ENCODE measurements at places on chromosomes 2 and 18. TPM values are rescaled to one million over a fixed set of nuclear protein-coding genes. Genes with fewer than 3 reads are reported as not detected.

GRCh38 chr18:24968238-24968775 is 383.7 kb downstream of the ZNF521 start:
- no peak overlapping the region for H3K27ac ChIP-seq
- no peak for DNase-seq
- H3K36me3 ChIP-seq: no peaks in the 10 kb centered on the region
- H3K4me3 ChIP-seq: no peak overlapping the region
- peaks cover 17% of the 10 kb centered on the region for H3K4me1 ChIP-seq

DNA sequence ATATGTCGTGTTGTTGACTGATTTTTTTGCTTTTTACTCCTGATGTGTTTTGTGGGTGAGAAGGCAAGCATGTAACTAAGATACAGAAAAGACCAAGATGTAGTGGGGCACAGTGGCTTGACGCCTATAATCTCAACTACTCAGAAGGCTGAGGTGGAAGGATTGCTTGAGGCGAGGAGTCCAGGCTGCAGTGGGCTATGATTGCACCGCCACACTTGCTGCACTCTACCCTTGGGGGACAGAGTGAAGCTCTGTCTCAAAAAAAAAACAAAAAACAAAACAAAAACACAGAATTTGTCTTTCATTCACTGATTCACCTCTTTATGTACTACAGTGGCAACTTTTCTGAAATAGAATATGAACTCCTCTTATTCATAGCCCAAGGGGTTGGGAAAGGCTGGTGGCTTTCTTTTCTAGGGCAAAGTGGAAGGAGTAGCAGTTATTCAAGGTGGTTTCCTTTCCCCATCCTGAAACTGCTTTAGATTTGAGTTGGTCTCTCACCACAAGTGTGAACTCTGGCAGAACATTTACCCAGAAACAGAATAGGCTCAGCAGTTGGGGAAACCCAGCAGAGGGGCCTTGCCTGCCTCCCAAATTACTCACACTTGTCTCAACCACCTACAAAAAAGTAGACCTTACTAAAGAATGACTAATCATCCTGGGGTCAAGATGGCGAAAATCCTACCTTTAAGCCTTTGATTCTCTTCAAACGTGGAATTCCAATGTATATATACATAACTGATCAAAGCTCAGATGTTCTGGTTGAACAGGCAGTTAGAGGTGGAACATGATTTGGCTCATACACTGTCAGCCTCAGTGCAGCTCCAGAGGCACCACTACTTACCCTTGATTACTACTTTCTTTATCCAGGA is 6.5 kb downstream of the TANK start:
- peaks cover 93% of the 10 kb centered on the region for H3K4me1 ChIP-seq
- H3K4me3 ChIP-seq: peak overlapping the region; percentile 64
- peaks cover 42% of the 10 kb centered on the region for H3K36me3 ChIP-seq
- H3K27me3 ChIP-seq: no peaks in the 10 kb centered on the region
- no peak for DNase-seq

GRCh38 chr2:144362401-144362800 is 157.5 kb downstream of the ZEB2 start:
- DNase-seq: no peak
- H3K4me1 ChIP-seq: peaks cover 21% of the 10 kb centered on the region
- H3K27me3 ChIP-seq: no peaks in the 10 kb centered on the region
- H3K27ac ChIP-seq: no peak overlapping the region

DNA sequence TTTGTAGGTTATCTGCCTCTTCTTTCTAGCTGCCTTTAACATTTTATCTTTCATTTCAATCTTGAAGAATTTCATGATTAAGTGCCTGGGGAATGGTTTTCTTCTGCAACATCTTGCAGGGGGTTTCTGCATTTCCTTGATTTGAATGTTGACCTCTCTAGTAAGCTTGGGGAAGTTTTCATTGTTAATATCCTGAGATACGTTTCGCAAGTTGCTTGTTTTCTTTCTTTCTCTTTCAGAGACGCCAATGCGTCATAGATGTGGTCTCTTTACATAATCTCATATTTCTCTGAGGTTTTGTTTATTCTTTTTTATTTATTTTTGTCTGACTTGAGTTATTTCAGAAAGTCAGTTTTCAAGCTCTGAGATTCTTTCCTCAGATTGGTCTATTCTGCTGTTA is 225.7 kb downstream of the XIRP2 start:
- H3K27ac ChIP-seq: no peak overlapping the region
- no peaks in the 10 kb centered on the region for H3K36me3 ChIP-seq
- no peaks in the 10 kb centered on the region for H3K27me3 ChIP-seq
- DNase-seq: no peak

DNA sequence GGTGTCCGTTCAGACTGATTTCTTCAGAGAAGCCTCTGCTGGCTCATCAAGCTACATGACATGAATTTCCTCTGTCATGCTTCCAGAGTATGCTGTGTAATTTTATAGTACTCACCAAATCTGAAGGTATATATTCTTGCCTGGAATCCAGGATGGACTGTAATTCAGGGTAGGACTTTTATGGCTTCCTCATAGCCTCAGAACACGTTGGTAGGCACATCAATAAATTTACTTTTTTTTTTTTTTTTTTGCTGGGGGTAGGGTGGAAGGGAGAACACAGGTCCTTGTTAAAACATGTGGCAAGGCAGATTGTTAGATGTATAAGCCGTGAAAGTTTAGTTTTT is 34.4 kb downstream of the MTA3 start:
- no peak overlapping the region for H3K27ac ChIP-seq
- H3K4me1 ChIP-seq: peaks cover 30% of the 10 kb centered on the region
- DNase-seq: no peak
- no peaks in the 10 kb centered on the region for H3K36me3 ChIP-seq

- no peak overlapping the region for H3K27ac ChIP-seq
- peaks cover 78% of the 10 kb centered on the region for H3K36me3 ChIP-seq
- no peaks in the 10 kb centered on the region for H3K4me1 ChIP-seq
- no peak for DNase-seq
- H3K27me3 ChIP-seq: no peaks in the 10 kb centered on the region
Observed at GRCh38 chr2:121505986-121506586, 24.6 kb upstream of the RNU4ATAC start.

The CIB4 gene
- total RNA-seq: not detected

The WNT6 gene
- 0.89 TPM for total RNA-seq

DNA sequence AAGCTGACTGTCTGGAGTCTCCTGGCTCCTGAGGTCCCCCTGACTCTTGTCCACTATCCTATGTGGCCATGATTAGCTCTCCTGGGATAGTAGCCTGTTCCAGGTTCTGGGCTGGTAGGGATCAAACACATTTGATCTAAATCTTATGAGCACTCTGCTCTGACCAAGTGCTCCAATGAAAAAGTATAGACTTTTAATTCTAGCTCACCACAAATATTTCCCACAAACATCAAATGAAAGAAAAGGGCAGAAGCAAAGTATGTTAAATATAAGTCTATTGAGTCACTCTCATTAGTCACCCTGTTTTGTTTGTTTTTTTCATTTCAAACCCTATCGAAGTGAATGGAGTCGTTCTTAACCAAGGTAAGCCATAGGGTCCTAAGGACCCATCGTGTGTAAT is 39.7 kb upstream of the NEDD4L start:
- no peaks in the 10 kb centered on the region for H3K36me3 ChIP-seq
- no peak overlapping the region for H3K4me3 ChIP-seq
- H3K27me3 ChIP-seq: peaks cover 25% of the 10 kb centered on the region
- DNase-seq: no peak
- H3K4me1 ChIP-seq: no peaks in the 10 kb centered on the region

DNA sequence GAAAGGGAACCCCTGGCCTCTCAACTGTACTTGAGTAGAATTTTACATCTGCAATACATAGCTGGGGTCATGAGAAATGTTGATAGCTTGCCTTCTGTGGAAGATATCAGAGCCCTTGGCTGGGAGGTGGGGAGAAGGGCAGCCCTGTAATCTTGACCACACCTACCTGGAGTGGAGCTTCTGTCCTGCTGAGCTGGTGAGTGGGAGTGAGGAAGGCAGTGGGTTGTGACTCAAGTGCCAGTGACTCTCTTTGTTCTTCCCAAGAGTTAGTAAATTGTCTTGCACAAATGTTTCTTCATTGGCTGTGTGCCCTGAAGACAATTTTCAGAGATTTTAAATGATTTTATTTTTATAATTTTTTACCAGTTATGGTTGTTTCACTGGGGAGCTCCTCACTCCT is 277.3 kb downstream of the MBD5 start:
- DNase-seq: no peak
- no peak overlapping the region for H3K4me3 ChIP-seq
- H3K36me3 ChIP-seq: peaks cover 25% of the 10 kb centered on the region
- H3K27me3 ChIP-seq: no peaks in the 10 kb centered on the region

Measured in activated B cell treated with CpG ODN at 0.5 μM for 24 hours (primary cell).